Vagina (tissue), 2 donors: ENCODE measurements at places on chromosomes 5 and 9. TPM values are rescaled to one million over a fixed set of nuclear protein-coding genes. Genes with fewer than 3 reads are reported as not detected.

- no peak for DNase-seq
Observed at GRCh38 chr9:83032065-83032625, 30.8 kb downstream of the RASEF start.

DNA sequence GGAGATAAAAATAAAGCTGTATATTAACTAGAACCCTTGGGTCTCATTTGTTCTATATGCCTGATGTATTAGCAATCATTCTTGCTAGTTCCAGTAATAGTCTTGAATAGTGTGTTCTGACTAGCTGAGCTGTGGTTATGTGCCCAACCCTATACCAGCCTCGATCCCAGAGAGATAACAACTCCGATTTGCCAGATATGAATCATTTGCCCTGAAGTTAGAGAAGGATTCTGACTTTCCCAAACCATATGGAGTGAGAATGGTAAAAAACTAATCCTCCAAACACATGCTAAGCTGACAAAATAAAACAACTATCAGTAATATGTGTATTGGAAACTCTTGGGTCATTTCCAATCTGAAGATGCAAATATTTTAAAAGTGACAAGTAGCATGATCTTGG lies 64.8 kb downstream of the ALDH1A1 start:
- no peak for DNase-seq

GRCh38 chr5:160230686-160231527 lies 1.6 kb downstream of the FABP6 start:
- no peak for DNase-seq

GRCh38 chr5:87769157-87769556 lies 356.4 kb upstream of the CCNH start:
- no peak for DNase-seq

- no peak for DNase-seq
Observed at GRCh38 chr9:121303456-121304451, 35.8 kb downstream of the GSN start.

DNA sequence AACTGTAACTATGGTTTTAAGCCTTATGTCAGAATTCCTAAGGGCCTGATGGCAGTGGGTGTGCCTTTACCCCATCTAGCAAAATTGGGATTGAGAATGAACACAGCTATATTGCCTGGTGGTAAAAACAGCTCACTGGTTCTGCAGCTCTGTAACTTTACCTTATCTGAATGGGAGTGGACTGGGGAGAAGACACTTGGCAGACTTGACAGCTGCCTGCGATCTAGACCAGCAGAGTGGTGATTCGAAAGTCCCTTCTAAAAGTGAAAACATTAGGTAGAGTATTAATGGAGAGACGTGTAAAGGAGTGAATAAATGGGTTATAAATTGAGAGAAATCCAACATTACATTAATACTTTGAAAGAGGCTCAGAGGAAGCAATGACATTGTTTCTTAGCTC lies 289.1 kb upstream of the EDIL3 start:
- no peak for DNase-seq

DNA sequence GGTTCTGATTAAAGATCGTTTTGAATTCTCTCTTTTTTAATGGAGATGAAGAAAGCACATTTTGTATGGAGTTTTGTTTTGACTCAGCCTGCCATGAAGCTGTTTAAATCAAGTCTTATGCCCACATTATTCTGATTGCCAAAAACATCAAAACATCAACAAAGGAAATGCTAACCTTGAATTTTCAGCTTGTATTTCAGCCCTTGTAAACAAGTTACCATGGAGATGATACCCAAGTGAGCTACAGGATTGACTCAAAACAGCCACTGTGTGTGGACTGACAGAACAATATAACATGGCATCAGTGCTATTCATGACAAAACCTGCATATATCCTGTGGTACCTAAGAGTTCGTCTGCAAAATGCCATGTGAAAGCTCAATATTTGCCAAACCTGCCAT lies 1581.0 kb downstream of the MAT2B start:
- DNase-seq = no peak

GRCh38 chr5:11524188-11524587 lies 380.1 kb downstream of the CTNND2 start:
- no peak for DNase-seq

DNA sequence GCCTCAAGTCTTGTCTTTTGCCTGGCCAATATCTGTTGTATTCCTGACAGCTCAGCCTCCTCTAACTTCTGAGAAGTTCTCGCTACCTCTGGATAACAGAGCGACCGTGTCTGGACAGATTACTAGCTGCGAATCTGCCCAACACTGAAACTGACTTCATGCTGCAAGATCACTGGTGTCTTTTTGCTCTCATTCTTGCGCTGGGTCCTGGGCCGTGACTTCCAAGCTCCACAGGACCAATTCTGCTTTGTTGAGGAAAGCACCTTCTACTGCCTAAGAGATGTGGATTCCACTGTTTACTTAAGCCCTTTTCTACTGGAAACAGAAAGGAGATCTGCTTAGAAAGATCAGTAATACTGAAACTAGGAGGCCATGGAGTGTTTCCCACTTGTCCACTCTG lies 978.8 kb upstream of the DMAC1 start:
- DNase-seq = no peak

- DNase-seq = no peak
Observed at GRCh38 chr9:76227156-76227555, 167.1 kb downstream of the RFK start.

DNA sequence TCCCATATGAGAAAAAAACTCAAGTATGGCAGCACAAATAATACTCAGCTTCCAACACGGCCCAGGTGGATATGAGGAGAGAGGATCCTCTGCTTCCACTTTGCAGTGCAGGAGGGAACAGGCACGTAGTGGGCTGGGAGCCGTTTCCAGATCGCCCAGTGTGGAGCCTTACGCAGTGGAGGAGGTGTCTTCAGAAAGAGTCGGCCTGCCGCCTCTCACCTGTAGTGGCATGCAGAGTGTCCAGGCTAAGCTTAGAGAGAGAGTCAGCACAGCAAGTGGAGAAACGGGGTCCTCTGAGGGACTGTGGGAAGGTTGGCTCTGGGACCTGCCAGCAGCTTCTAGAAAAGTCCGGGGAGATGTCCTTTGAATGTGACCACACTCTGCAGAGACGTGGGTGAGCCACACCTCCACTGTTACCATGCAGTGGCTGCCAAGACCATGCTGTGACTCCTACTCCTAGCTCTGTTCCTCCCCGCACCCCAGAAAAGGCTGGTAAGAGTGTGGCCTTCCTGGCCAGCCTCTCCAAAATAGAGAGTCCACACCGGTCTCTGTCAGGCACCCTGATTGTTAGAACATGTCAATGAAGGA lies 3.5 kb upstream of the SEMA4D start:
- no peak for DNase-seq

The OTULIN gene
- total RNA-seq = 34.1 TPM

The LMAN2 gene
- 166 TPM for total RNA-seq

The FAM169A gene
- total RNA-seq = 0.98 TPM

The FNIP1 gene
- 29.5 TPM for total RNA-seq

The KCNIP1 gene
- not detected for total RNA-seq

The ADAMTS6 gene
- total RNA-seq = 1.5 TPM

The HSPB3 gene
- total RNA-seq = not detected

The IRF1 gene
- 49.8 TPM for total RNA-seq
